Activated naive CD4-positive, alpha-beta T cell treated with anti-CD3 and anti-CD28 coated beads for 36 hours (primary cell): ENCODE measurements at places on chromosomes 1 and 21. TPM values are rescaled to one million over a fixed set of nuclear protein-coding genes. Genes with fewer than 3 reads are reported as not detected.

Gene KLHDC7A
- total RNA-seq = not detected

- peak; percentile 26 for DNase-seq
Measured at GRCh38 chr1:51541313-51542050, 22.4 kb upstream of the EPS15 start.

- no peak for DNase-seq
Measured at GRCh38 chr1:68815632-68816031, 318.8 kb upstream of the DEPDC1 start.

DNA sequence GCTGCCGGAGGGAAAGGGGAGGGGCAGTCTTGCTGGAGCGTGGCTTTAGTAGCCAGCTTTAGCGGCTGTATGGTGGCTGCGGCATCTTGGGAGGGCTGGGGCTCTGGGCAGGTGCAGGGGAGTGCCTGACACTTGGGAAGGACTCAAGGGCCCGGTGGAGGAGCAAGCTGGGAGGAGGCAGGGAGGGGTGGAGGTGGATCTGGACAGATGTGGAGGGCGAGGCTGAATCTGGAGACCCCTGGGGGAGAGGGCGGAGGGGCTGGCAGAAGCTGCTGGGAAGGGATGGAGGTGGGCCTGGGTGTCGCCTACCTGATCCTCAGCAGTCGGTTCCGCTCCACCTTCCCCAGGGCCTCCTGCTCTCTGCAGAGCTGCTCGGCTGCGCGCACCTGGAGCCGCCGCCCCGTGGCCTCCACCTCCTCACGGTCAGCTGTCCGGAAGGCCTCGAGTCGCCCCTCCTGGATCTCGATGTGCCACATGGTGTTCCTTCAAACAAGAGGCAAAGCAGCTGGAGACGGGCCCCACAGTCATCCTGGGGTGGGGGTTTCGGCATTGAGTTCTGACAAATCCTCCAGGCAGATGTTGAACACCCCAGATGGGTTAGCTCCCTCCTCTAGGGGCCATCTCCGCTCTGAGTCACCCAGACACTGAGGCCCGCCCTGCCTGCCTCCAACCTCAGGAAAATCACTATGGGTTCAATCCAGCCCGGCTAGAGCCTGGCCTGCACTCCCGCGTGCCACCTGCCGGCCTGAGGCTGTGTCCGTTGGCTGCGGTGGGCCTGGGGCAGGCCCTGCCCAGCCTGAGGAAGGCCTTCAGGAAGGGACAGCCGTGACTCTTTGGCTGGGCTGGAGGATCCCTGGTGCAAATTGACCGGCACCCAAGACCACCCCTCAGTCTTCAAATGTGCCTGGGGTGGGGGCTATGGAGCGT is 29.6 kb downstream of the CFAP74 start:
- no peak for DNase-seq

- no peak for DNase-seq
Measured at GRCh38 chr1:15739745-15740144, 2.6 kb upstream of the TMEM82 start.

Gene SPRR2F
- total RNA-seq = not detected

DNA sequence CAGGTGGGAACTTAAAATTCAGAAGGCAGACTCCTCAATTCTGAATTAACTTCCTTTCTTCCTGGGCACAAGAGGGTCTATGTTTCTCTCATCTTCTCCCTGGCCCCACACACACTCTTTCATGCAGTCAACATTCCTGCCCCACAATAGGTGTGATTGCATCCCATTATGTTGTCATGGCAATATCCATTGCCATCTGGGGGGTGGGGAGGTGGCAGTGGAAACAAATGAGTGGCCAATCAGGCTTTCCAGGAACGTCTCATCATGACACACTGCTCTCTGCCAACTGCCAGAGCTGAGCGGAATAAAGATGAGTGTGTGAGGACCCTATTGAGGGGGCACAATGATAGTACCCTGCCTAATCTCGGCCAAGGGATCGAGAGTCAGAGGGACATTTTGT is 80.4 kb downstream of the KCND3 start:
- no peak for DNase-seq

DNA sequence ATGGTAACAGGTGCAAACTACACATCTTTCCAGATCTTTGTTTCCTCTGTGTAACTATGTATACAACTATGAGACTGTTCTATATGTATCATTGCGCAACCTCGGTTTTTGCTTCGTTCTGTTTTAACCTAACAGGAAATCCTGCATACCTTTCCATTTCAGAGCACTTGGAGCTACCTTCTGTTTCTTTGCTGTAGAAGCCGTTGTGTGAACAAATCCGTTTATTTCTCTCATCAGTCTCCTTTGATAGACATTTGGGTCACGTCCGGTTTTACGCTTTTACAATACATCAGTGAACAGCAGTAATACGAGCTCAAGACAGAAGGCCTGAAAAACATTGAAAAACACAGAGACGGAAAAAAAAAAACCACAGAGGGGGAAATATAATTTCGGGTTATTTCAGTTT is 10.5 kb downstream of the ATP5IF1 start:
- peak; percentile 73 for DNase-seq

Gene RGS1
- 4.4 TPM for total RNA-seq

- no peak for DNase-seq
Measured at GRCh38 chr1:160363951-160364735, 2.7 kb upstream of the NHLH1 start.

DNA sequence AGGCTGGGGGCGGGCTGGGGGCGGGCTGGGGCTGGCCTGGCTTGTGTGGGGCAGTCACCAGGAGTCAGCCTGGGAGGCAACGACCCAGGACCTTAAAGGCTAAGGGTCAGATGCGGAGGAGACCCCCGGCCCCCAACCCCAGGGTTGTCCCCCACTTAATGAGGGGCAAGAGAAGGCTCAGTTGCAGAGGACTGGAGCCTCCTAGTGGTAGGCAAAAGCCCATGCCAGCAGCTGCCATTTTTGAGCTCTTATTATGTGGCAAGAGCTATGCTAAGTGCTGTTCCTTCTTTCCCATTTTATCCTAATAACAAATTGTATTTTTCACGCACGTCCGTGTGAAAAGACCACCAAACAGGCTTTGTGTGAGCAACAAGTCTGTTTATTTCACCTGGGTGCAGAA is 8.0 kb downstream of the KIAA1614 start:
- no peak for DNase-seq

GRCh38 chr1:173344034-173344743 is 132.9 kb upstream of the PRDX6 start:
- DNase-seq = no peak

GRCh38 chr1:45854724-45855123 is 51.3 kb downstream of the MAST2 start:
- DNase-seq = no peak

DNA sequence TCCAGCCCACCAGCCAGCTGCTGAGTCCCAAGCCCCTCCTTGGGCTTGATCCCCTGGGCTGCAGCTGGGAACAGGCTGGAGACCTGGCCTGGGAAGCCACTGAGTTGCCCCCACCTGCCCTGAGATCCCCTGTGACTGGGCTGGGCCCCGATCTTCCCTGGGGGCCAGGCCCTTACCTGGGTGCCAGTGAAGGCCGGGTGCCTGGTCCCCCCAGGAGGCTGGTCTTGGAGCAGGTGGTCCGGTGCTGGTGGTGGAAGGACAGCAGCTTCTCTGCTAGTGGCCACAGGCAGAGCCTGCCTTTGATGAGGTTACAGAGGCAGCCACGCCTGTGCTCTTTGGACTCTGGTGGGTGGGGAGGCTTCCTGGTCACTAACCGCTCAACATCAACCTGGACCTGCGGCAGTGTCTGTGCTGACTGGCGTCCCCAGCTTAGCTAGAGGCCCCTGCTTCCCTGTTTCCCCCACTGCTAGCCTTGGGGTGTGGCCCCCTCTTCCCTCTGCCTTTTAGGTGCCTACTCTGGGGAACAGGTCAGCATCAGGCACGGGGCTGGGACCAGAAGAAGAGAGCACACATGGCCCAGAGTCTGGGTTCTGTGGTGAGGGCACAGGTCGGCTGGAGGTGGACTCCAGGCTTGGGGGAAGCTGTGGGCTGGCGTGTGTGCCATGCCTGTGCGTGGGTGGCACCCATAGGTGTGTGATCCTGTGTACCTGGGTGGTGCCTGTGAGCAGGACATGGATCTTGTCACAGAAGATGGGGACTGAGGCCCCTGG is at the start of gene EPS8L3:
EPS8L3 (minus strand) TSS at position 278 of the 770 bp plus-strand sequence. CDS start 2,174 bp downstream, outside the sequence.
- peak; percentile 1 for DNase-seq

Gene CLK2
- 52.6 TPM for total RNA-seq
